ENCODE measurements at places on chromosomes 2 and 18.

DNA sequence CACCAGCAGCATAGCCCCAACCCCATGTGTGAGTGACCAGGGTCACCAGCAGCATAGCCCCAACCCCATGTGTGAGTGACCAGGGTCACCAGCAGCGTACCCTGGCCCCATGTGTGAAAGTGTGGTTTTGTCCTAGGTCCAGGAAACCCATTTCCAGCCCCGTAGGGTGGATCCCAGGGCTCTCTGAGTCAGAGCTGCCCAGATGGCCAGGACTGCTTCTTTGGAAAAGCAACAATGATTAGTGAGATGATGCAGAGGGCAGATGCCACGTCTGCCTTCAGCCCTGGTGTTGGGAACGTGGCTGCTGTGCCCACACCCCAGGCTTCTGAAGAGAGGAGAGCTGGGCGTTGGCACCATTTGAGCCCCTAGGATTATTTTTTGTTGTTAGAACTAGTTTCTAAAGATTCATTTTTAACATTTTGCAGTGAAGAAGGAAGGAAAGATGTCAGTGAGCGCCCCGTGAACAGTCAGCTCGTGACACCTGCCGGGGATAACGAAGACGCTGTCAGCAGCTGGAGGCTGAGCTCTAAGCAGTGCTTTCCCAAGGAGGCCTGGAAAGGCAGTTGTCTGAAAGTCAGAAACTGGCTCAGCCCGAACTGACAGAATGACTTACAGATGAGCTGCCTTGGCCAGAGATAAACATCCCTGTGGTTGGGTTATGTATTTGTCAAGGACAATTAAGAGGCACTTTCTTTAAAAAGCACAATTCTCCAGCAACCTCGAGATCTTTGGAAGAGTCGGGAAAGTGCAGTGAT is 32.1 kb upstream of the KCNG2 start:
- no peak for DNase-seq

DNA sequence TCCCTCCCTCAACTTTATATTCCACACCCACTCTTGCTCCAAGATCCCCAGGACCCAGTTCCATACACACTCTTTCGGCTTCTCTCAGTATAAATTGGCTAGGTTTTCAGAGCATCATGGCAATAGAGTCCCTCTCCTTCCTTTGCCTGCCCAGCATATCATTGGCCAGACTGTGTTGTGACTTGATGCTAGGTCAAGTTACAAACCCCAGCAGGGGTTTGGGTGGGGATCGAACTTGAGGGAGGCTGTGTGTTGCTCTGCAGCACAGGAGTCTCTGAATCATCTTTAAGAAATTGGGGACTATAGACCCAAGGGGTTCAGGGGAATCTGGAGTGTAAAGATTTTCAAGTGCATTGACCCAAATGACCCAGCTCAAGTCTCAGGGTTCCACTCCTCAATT is 477.5 kb upstream of the MEIS1 start:
- no peak for DNase-seq

DNA sequence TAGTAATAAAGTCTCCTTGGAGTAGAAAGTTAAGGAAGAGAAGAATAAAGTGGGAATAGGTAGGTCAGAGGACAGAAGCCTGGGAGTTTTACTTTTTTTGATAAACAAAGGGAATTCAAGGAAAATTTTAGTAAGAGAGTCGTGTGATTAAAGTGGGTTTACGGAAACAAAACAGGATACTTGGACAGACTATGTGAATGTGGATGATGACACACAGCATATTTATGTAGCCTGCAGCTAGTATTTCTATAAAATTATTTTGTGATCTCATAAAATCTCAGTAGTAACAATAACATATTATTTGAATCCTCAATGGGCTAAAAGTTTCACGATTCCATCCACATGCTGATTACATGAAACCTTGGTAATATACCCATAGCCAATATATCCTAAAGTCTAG is 450.7 kb upstream of the PIK3C3 start:
- no peak for DNase-seq

DNA sequence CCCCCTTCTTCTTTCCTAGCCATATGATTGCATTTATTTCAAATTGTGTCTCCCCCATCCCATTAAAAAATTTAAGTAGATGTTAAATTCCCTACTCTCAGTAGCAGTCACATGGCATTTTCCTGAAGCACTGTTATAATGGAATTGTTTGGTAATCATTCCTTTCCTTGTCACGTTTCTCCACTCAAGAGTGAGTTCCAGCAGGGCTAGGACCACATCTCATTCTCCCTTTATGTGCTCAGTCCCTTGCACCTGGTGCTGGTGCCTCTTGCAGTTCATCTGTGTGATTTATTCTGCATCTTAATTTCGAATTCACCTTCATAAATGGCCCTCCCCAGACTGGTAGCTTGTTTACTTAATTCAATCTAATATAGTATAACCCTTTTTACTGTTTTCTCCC is 70.3 kb upstream of the NOSTRIN start:
- no peak for DNase-seq

DNA sequence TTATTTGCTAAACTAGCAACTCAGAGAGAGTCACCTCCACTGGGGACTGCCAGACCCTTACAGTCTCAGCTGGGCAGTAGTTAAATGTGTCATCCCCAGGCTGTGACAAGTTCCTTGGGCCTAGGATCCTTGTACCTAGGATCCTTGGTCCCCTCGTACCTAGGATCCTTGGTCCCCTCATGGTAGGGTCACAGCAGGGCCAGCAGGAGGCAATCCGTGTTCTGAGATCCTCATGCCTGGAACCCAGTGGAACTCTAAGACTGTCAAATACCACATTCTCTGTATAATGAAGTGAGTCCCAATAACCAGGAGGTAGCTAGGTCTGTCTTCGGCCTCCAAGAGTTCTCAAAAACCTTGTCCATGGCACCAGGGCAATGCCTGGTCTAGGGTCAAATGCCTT is 60.8 kb downstream of the LYPD6B start:
- DNase-seq = no peak

- DNase-seq = no peak
Measured at GRCh38 chr2:222912117-222912516, 51.3 kb downstream of the ACSL3 start.

GRCh38 chr18:76725445-76725844 is 96.9 kb upstream of the ZNF236 start:
- DNase-seq = no peak

DNA sequence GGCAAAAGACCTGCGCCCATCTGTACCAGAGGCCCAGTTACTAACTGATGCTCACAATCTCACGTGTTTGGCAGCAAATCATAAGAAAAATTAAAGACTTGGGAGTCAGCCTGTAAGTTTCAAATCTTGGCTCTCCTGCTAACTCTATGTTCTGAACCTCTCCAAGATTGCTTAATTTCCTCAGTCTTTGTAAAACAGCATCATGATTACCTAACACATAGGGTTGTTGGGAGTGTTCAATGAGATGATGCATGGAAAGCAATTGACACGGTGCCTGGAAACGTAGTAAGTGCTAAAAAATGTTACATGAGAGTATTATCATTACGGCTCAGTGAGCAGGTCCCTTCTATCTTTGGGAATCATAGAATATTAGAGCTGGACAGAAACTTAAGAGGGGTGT is 497.6 kb upstream of the TCF4 start:
- no peak for DNase-seq

DNA sequence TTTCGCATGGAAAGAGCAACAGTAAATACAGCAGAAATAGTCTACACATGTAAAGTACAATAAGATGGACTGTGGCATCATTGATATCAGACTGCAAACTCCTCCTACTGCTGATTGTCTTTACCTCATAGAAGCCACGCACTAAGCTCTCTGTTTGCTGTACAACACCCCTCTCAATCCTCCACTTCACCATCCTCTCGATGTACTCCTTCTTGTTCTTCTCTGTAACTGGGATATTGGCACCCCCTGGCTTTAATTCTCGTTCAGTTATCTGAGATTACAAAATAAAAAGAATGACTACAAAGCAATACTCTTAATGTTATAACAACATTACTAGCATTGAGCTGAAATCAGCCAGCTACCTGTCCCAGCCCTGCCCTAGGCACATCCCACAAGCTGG is 49.3 kb upstream of the STK17B start:
- DNase-seq = no peak

GRCh38 chr2:55099493-55099877 is 49.2 kb upstream of the RTN4 start:
- no peak for DNase-seq

DNA sequence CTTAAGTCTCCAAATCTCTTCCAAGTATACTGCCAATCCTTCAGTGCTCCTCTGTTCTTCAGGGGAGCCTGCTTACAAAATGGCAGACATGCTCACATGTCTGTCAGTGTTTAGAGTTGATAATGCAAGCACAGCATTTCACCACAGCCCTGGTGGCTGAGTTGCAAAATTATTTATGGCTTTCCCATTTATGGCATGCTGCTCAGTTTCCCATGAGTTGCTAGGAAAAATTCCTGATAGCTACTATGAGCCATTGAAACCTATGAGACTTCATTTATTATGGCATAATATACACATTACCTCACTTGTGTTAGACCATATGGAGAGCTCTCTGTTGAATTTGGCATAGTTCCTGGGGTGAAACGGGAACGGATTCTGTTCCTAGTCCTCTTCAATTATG is 448.7 kb upstream of the TCF4 start:
- DNase-seq = no peak

DNA sequence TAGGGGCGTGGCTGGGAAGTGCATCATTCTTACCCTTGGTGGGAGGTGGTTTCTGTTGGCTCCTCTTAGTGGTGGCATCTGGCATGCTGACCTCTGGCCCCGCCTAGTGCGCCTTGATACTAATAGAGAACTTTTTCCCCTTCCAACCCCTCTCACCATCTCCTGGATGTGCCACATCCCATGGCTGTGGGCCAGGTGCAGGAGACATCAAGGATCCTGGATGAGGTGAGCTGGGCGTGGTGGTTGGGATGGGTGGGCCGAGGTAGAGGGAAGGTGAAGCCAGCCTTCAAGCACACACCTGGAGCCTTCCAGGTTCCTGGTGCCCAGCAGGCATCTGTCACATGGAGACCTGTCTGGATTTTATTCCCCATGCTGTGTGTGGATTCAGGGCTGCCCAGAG is 149.2 kb downstream of the DYSF start:
- no peak for DNase-seq

- DNase-seq = no peak
Measured at GRCh38 chr2:69718338-69718965, 23.5 kb upstream of the ANXA4 start.

GRCh38 chr18:12701161-12701560 is 1.4 kb downstream of the CEP76 start:
- no peak for DNase-seq

DNA sequence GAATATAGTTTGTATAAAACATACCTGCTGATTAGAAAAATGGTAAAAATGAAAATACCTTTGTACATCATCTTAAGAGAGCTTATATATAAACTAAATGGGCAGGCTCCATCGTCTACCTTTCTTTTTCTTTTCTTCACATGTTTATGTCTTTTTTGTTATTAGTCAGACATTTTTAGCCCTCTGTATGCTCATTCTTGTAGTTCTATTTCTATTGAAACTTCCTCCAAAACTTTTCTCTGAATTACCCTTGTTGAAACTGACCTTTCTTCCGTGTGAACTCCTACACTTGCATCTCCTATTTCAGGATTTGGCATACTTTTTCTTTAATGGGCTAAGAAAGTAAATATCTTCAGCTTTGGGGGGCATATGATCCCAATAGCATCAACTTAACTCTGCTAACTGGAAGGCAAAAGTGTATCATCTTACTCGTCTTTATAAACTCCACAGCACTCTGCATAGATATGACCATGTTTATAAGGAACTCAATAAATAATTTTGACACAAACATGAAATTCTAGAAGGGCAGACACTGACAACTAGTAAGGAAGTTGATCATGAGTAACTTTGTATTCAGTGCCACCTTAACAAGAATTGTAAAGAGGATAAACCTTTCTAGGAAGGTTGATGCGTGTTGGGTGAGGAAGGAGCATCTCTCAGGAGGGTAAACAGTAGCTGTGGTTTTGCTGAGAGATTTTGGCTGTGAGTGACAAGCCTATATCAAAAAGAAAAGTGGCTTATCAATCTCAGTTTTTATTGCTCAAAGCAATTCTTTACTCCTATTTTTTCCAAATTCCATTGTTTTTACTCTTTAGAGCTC is 127.6 kb downstream of the PIK3C3 start:
- DNase-seq = no peak

GRCh38 chr2:197713271-197713670 is 8.1 kb downstream of the MARS2 start:
- DNase-seq = no peak

DNA sequence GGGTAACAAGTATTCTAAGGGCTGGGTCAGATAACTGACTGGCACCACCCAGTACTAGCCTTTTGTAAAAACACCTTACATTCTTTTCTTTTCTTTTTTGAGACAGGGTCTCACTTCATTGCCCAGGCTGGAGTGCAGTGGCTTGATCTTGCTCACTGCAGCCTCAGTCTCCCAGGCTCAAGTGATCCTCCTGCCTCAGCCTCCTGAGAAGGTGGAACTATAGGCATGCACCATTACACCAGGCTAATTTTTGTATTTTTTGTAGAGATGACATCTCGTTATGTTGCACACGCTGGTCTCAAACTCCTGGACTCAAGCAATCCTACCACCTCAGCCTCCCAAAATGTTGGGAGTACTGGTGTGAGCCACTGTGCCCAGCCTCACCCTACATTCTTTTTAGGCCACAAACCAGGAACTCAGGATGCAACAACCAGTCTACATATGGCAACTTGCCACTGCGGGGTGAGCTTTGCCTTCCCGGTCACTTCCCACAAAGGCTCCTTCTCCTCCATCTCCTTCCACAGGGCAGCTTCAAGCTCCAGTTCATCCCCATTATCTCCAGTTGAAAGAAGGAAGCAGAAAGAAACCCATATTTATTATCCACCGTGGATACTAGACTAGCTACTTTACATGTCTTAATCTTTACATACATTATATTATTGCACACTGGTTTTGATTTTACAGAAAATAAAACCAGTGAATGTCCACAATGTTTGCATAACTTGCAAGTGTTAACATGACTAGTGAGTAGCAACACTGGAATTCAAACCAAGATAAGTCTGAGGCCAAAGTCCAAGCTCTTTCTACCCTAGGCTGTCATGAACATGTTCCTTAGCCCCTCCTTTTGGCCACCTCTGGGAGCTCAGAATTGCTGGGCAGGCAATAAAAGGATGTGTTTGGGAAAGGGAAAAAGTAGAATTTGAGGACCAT is 23.7 kb upstream of the AP1S3 start:
- peak; percentile 94 for DNase-seq

GRCh38 chr2:231696004-231696367 is 12.3 kb upstream of the PTMA start:
- no peak for DNase-seq

DNA sequence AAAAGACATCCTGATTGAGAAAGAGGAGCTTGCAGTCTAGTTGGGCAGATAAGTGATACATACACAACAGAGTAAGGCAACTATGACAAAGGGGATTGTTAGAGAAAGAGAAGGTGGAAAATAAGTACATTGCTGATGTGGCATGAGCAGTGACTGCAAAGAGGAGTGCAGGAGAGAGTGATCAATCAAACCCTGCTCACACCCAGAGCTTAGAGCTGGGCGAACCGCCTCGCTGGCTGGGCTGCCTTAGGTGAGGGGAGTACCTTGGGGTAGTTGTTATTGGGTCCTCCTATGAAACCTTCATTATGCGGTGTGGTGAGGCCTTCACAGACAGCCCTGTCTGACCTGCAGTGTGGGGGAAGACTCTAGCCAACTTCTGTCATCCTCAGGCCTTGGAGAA is 161.7 kb downstream of the FHOD3 start:
- DNase-seq = no peak

GRCh38 chr2:165547900-165548299 is 78.4 kb downstream of the CSRNP3 start:
- no peak for DNase-seq
